ENCODE measurements at places on chromosomes 12 and 14.

- peak; percentile 44 for DNase-seq
These were observed 414.7 kb downstream of the RAD51B start for GRCh38 chr14:68234101-68234905.

DNA sequence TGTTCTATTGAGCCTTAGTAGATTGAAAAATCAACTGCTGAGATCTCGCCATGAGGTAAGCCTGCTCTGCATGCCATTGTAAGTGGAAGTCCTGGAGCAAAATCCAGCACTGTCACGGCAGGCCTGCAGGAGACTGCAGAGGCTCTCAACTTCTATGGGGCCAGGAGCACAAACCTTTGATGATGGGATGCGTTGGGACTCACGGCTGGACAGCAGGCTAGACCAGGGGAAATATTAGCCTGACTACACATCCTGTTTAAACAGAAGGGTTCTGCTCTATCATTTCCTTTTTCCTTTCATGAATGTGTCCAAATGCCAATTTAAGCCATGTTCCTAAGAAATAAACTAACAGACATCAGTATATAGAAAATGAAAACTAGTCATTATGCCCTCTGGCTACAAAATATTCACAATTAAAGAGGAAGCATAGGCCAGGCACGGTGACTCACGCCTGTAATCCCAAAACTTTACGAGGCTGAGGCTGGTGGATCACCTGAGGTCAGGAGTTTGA, 33.9 kb upstream of the RASSF8 start:
- no peak for DNase-seq

DNA sequence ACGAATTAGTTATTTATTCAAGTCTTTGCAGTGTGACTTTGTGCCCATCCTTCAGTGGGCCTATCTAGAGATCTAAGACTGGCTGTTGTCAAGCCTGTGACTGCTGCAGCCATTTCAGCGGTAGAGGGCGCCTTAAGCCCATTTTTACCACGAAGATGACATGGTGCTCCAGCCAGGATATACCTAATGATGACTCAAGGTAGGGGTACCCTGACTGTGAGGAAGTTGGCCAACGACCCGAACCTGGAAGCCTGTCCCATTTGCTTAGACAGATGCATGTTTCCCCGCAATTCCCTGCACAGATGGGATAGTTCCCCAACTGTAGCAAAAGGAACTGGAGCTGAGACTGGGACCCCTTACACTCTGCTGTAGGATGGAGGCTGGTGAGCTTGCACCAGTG, 41.3 kb downstream of the RAB3IP start:
- DNase-seq = no peak

DNA sequence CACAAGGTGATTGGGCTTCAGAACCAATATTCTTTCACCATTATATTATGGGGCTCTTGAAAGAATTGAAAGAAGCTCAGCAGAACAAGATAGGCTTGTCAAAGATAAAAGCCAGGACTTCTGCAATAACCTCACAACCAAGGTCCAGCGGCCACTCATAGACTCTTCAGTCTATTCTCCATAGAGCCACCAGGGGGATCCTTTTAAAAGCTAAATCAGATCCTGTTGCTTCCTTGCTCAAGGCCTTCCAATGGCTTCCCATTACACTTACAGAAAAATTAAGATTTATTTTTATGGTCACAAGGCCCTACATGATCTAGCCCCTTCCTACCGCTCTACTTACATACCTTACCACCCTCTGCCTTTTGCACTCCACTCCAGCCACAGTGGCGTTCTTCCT, 169.6 kb downstream of the C12orf42 start:
- DNase-seq = no peak

DNA sequence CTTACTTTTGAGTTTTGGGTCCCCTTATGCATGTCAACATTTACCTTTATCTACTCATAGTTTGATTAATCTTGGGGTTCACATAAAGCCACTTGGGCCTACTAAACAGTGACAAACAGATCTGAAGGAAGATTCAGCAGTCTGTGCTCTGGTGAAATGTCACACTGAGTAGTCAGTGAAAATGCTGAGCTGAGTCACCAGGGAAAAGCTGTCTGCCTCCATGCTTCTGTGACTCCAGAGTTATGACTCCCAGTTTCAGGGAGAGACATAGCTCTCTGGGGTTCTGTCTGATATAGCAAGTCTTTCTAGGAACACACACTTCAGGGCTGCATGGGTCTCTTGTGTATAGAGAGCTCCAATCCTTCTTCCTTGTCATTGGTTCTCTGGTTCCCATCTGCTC, 406.3 kb upstream of the FAR2 start:
- no peak for DNase-seq

DNA sequence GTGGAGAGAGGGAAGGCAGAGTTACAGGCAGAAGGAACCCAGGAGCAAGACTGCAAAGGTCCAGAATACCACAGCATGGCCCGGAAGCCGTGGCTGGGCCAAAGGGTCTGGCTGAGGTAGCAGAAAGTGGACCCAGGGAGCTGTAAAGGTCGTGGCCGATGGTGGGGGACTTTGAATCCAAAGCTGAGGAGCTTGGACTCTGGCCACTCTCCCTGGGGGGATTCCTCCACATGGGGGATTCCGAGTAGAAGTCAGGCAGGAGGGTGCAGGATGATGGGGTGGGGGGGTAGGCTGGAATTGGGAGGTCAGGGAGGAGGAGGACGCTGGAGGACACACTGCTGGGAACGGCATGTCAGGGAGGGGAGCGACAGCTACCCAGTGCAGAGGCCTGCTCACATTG, 125.2 kb downstream of the GCH1 start:
- no peak for DNase-seq

DNA sequence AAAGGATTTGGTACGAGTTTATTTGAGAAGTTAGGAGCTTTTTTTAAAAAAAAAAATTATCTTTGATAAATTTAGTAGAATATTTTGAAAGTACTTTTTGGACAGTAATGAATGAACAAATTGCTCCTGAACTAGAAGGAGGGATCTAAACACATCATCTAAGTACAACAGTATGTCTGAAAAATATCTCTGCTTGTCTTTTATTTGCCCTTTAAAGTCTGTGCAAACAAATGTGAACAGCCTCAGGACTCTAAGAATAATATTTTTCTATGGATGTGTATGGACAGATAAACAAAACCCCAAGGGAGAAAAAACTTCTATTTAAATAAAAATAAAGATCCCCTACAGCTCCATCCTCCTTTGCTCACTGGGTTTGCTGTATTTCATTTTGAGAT, 19.5 kb downstream of the FBXL14 start:
- no peak for DNase-seq

- no peak for DNase-seq
These were observed 43.8 kb upstream of the CSRNP2 start for GRCh38 chr12:51127050-51127729.

GRCh38 chr14:62739647-62740046, 305.6 kb downstream of the KCNH5 start:
- DNase-seq = no peak

- DNase-seq = no peak
These were observed 20.7 kb upstream of the PPP1R12A start for GRCh38 chr12:79955561-79955960.

DNA sequence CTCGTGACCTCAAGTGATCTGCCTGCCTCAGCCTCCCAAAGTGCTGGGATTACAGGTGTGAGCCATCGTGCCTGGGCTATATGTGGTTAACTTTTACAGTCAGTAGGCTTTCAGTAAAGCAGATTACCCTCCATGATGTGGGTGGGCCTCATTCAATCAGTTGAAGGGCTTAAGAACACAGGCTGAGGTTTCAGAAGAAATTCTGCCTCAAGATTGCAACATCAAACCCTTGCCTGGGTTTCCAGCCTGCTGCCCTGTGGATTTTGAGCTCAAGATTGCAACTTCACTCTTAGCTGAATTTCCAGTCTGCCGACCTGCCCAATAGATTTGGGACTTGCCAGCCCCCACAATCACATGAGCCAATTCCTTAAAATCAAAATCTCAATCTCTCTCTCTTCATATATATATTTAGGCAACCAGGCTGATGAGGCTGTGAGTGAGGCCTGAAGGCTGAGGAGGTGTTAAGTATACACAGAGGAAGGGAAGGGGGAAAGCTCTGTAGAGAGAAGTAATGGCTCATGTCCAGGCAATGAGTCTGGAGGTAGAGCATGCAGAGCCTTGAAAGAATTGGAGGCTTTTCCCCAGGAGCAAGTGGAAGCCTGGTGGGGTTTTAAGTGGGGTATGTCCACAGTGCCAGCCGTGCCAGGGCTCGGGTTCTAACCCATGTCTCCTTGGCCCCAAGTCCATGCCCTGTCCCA, 33.3 kb upstream of the ACTN1 start:
- DNase-seq = no peak

- no peak for DNase-seq
These were observed 109.4 kb upstream of the NOS1 start for GRCh38 chr12:117470804-117471203.

DNA sequence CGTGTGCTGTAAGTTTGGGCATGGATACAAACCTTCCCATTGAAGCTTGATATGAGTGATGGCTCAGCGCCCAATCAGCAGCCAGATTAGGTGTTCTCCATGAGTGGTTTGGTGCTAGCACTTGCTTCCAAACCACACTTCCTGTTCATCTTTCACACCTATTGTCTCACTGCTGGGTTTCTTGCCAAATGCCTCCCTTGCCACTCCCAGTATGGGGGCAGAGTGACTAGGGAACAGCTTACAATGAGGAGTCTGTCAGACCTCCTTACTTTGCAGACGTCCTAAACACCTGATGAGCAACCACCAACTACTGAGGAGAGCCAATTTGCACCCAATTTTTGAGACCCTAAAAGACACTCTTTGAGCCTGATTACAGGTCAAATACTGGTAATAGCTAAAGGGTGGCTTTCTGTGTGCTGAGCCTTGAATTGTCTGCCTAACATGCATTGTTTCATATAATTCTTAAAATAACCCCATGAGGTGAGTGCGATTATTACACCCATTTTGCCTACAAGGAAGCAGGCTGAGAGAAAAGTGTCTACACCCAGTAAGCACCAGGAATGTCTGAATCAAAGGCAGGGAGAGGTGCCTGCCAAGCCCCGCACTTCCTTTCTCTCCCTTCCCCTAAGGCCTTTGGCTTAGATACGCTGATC, 48.4 kb upstream of the FOS start:
- DNase-seq = no peak

- no peak for DNase-seq
These were observed 9.8 kb upstream of the KRT73 start for GRCh38 chr12:52628111-52628507.

- no peak for DNase-seq
These were observed 107.7 kb upstream of the BTG1 start for GRCh38 chr12:92253301-92253700.

- DNase-seq = peak; percentile 44
These were observed 33.2 kb downstream of the HSPB8 start for GRCh38 chr12:119211884-119212283.

DNA sequence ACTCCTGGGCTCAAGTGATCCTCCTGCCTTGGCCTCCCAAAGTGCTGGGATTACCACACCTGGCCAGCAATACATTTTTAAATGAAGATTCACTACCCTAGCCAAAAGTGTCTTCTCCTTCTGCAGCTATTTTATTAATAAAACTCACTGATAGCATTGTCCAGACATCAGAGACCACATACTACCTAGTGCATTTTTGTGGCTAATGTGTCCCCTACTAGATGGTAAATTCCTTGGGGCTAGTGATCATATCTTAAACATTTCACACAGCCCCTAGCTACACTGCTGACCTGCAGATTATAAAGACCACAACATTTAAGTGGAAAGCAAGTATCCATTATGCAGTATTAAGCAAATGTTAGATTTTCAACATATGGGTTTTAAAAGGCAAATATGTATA, 17.0 kb downstream of the DTD2 start:
- no peak for DNase-seq

GRCh38 chr12:49483619-49484018, 55.2 kb upstream of the KCNH3 start:
- DNase-seq = no peak

All from eye (tissue), 1 donor.